Right lung (tissue), 10 donors: ENCODE measurements at places on chromosomes 1 and 21. TPM values are rescaled to one million over a fixed set of nuclear protein-coding genes. Genes with fewer than 3 reads are reported as not detected.

- no peak for DNase-seq
Measured at GRCh38 chr21:41600116-41600515, 92.2 kb upstream of the TMPRSS2 start.

The RASSF5 gene
- polyA plus RNA-seq = 9.9 TPM

DNA sequence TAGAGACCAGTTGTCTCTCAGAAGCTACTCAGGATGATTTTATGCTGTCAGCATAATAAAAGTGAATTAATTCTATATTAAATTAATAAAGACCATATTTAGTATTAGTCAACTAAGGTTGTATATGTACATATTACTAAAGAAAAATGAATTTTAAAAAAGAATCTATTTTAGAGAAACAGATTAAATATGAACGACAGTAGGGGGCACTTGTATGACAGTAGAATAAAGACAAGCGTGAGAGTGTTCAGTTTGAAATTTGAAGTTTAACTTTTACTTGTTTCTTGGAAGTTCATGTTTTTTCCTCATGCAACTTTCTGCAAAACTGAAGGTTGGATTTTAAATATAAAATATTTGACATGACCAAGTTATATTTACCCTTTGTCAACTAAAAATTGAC is 67.9 kb upstream of the MACF1 start:
- DNase-seq = no peak

DNA sequence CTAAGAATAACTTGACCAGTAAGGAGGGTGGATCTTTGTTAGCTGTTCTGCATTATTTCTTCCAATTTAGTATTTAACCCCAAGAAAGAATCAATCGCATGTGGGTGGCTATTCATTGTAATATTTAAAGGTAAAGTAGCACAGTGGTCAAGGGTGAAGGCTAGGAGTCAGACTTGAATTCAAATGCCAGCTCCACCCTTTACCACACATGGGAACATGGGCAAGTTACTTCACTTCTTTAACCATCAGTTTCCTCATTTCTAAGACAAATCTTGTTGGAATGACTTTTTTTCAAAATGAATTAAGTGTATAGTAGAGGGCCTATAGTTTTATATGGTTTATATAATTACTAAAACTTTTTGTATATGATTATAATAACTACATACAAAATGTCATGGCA is 71.3 kb upstream of the S1PR1 start:
- DNase-seq = no peak

The PGLYRP3 gene
- polyA plus RNA-seq = not detected

DNA sequence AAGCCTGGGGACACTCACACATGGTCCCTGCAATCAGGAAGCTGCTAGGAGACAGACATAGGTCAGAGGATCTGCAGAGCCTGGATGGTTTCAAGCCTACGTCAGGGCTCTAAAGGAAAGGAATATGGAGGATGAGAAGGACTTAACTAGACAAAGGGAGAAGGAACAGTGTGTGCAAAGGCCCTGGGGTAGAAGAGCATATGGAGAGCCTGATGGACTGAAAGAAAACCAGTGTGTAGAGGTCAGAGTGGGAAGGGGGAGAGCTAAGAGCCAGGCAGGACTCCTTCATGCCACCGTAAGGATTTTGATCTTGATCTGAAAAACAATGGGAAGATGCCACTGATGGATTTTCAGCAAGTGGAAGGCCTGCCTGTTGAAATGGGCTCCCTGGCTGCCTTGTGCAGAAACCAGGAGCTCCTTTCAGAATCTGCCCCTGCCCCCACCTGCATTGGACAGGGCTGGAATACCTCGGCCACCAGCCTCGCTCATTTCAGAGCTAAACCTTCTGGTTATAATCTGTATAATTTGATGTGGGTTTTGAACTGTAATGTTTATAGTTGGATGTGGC is 8.6 kb downstream of the FHAD1 start:
- no peak for DNase-seq

- DNase-seq = no peak
Measured at GRCh38 chr1:32388641-32389040, 5.6 kb downstream of the BSDC1 start.

GRCh38 chr1:32766328-32766972 is 50.7 kb downstream of the YARS1 start:
- DNase-seq = no peak

The FMO2 gene
- 17.8 TPM for polyA plus RNA-seq

DNA sequence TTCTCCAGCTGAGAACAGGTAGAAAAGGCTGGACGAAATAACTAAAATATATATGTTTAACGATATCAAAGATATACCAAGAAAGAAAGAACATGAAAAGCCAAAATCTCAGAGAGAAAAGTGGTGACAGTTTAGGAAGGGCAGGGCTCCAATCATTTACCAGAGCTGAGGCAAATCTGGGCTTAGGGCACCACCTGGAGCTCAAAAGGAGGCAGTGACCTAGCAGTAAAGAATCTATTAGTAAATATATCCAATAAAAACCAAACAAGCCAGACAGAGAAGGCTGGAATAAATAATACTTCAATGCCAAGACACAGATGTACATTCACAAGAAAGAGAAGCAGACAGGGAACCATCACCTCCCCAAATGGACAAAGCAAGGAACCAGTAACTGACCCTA is 43.5 kb downstream of the CHIA start:
- DNase-seq = no peak

GRCh38 chr1:57883642-57883995 is 459.8 kb upstream of the DAB1 start:
- DNase-seq = no peak

DNA sequence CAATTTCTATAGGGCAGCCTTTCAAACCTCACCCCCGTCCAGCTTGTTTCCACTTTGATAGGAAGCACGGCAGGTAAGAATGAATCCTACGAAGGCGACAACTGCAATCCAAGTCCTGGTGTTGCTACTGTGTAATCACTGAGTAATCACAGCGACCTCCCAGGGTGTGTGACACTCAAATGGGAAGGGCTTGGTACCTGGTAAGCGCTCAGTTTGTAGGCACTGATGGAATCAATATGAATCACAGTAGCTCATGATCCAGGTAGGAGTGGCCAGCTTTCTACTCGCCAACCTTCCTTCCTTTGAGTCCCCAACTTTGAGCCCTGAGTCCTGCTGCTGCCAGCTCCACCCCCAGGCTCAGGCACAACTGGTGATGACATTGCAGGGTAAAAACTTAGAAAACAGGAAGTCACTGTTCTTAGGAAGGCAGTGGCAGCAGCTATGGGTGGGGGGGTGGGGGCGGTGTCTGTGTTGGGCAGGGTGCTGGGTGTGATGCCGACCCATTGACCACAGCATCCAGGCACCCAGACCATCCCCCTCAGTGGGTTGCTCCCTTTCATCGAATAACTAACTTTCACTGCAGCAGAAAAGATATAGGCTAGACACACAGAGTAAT is 70.7 kb downstream of the CD247 start:
- no peak for DNase-seq

The LCE2B gene
- not detected for polyA plus RNA-seq

DNA sequence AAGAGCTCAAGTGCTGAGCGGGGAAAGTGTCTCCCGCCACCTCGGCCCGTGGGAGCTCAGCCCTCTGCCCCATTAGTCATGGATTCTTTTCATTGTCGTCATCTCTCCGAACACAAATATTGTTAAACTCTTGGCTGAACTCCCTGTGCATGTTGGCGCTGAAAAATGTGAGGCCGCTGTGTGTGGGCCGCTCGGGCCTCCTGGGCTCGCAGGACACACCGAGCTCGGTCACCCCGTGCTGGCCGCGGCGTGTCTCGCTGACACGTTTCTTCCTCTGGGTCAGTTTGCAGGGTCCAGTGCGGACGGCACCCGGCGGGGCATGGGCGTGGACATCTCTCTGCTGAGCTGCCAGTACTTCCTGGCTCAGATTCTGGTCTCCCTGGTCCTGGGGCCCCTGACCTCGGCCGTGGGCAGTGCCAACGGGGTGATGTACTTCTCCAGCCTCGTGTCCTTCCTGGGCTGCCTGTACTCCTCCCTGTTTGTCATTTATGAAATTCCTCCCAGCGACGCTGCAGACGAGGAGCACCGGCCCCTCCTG is 25.6 kb downstream of the SLC45A1 start:
- peak; percentile 80 for DNase-seq

DNA sequence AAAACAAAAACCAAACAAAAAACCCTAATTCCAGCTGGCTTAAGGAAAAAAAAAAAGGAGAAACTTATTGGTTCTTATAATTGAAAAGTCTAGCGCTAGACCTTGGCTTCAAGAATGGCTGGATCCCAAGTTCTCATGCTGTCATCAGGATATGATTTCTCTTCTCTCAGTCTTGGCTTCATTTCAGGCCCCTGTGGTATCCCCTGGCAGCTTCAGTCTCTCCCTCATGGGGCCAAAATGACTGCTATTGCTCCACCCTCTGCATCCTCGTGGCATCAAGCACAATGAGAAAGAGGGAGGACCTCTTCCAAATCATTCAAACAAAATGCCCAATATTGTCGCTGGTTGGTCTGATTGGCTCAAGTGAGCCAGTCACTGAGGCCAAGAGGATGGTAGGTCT is 80.7 kb downstream of the GIPC2 start:
- DNase-seq = no peak

GRCh38 chr1:3653286-3653618 is 936 bp downstream of the TP73 start:
- DNase-seq = no peak

DNA sequence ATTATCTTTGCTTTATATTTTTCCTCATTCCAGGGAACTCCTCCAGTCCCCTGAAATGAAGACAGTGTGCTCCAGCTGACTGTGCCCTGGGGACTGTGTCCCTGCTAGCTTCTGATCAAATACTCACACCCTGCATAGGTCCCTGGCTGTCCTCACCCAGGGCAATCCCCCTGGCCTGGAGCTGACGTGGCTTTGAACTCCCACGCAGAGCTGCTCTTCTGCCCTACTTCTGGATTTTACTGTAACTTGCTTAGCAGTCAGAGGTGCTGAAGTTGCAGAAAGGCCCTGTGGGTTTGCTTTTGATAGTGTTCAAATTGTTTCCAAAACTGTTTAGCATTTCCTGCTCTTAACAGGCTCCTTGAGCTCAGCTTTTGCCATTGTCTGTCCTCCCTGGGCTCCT is 186.5 kb downstream of the FASLG start:
- no peak for DNase-seq

DNA sequence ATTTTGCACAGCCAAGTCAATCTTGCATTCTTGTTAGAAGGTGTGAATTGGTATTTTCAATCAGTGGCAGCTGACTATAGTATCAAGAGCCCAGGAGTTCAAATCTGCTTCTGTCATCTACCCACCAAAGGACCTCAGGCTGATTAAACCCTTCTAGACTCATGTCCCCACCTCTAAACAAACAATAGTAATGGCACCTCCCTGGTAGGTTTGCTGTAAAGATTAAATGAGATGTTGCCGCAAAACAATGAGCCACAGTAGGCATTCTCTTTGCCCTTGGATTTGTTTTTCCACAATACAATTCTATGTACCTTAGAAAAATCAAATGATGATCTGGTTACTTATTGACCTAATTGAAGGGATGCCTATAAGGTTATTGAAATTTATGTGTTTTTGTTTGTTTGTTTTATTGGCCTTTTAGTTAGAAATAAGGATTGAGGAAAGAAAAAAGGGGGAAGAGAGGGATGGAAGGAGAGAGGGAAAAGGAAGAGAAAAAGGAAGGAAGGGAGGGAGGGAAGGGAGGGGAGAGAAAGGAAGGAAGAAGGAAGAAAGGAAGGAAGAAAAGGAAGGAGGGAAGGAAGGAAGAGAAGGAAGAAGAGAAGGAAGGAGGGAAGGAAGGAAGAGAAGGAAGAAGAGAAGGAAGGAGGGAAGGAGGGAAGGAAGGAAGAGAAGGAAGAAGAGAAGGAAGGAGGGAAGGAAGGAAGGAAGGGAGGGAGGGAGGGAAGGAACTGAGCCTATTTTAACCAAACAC is 110.7 kb downstream of the ETS2 start:
- no peak for DNase-seq

The GJC2 gene
- polyA plus RNA-seq = 2.6 TPM

GRCh38 chr1:74729741-74730478 is 2.9 kb downstream of the CRYZ start:
- no peak for DNase-seq

The S100A3 gene
- polyA plus RNA-seq = 0.21 TPM

The C1orf115 gene
- polyA plus RNA-seq = 19.4 TPM

DNA sequence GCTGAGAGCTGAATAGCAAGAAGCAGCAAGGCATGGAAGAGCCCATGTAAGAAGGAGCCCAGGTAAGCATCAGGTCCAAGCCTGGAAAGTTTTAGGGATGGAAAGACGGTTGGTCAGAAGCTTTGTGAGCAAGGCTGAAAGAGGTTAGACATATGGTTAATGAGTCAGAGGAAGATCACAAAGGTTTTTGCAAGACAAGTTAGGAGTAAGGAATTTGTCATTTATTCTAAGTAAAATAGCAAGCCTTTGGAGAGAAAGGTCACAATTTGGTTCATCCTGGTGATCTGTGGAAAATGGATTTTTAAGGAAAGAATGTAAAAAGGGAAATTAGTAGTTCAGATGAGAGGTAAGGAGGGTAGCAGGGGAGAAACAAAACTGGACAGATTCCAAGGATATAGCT is 106.7 kb downstream of the DPYD start:
- DNase-seq = no peak

The S100A4 gene
- 19.9 TPM for polyA plus RNA-seq

DNA sequence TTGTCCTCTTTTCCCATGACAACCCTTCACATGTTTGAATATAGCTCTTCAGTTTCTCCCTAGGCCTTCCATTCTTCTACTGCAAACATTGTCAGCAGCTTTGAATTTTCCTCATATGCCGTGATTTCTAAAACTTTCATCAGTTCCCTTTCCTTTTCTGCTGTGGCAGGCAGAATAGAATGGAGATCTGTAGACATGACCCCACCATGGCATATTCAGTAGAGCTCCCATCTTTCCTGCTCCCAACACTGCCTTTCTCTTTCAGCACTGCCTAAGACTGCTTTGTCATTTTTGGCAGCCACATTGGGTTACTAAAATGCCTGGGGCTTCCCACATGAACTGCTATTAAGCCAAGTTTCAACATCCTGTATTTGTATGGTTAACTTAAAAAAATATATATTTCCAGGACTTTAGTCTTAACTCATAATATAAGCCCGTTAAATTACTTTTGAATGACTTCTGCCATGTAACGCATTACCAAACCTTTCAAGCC is 60.9 kb downstream of the TBX19 start:
- DNase-seq = no peak

GRCh38 chr1:31299365-31299764 is 2.5 kb downstream of the ZCCHC17 start:
- DNase-seq = no peak

GRCh38 chr1:12485231-12486058 is 132.6 kb downstream of the DHRS3 start:
- DNase-seq = peak; percentile 77

DNA sequence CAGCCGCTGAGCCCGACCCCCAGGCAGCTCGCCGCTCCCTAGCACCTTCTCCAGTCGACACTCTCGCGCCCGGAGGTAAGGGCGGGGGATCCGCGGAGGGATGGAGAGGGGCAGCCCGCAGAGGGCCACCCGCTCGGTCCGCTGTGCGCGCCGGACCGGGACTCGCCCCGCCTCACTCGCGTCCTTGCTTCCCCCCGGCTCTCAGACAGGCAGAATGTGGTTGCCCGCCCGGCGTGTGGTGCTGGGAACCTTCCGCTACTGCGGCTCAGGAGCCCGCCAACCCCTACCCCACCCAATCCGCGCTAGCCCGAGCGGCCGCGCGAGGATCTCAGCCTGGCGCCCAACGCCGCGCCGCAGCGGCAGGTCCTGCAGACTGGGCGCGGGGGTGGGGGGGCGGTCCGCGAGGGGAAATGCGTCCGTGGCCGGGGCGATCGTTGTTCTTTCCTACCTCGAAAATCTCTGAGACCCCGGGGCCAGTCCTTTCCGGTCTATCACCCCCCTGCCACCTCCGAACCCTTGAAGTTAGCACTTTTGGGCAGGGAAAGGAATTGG is 404 bp downstream of the LRRC8C start:
- DNase-seq = peak; percentile 45
